Hematopoietic multipotent progenitor cell treated with erythropoietin and hydrocortisone succinate and interleukin-3 and kit ligand, for 4 days (in vitro differentiated cells): ENCODE measurements at places on chromosomes 4 and X.

GRCh38 chr4:1116838-1117237 lies 3.5 kb upstream of the RNF212 start:
- DNase-seq: no peak

- DNase-seq: peak; percentile 92
Measured at GRCh38 chr4:80072744-80073472, at the start of gene ANTXR2. Gene ANTXR2, minus strand, starts transcription at chr4:80073229. Its CDS starts 669 bp downstream, at chr4:80072560.

GRCh38 chr4:174401471-174402130 lies 117.9 kb downstream of the CEP44 start:
- no peak for DNase-seq

DNA sequence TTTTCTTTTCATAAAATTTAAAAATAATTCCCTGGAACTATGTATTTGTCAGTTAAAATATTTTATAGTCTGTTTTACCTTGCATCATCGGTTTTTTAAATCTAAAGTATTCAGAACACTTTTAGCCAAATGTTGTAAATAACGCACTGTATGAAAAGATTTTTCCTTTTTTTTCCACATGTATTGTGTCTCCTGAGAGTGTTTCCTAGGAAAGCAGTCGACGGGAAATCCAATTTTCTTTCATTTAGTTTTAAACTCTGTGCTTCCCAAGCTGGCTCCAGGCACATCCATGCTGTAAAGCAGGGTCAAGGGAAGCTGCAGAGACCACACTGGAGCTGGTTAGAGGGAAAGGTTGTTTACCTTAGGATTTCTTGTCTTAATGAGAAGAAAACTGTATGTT lies 1724.3 kb upstream of the TENM3 start:
- DNase-seq: no peak
